ENCODE measurements at places on chromosomes 6 and 20. TPM values are rescaled to one million over a fixed set of nuclear protein-coding genes. Genes with fewer than 3 reads are reported as not detected.

NTSR1 gene
- total RNA-seq: not detected

TMEM14C gene
- 281 TPM for total RNA-seq

TPD52L1 gene
- 47.9 TPM for total RNA-seq

SIRPG gene
- not detected for total RNA-seq

OTOR gene
- not detected for total RNA-seq

PDYN gene
- not detected for total RNA-seq

TRIM15 gene
- total RNA-seq: not detected

SLC25A27 gene
- total RNA-seq: not detected

DNA sequence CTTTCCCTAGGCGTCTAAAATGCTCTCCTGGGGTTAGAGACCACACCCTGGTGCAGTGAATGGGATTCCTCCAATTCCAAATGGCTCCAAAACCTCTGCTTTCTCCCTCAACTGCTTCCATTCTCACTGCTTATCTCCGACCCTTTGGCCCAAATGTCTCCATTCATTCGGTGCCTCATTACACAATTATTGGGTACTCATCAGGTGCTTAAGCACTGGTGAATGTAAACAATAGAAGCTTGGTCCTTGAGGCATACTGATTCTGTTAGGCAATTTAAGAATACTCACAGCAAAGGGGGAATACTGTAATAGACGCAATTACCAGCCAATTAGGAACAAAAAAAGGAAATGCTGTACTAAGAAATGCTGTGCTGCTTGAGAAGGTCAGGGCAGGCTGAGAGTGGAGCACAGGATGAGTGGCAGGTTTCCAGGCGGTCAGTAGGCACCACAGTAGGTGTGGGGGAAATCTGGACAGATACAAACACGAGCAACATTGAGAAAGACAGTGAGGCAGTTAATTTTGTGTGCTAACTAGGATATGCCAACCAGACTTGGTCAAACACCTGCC, 23.0 kb downstream of the GMDS start:
- DNase-seq: no peak

- DNase-seq: no peak
These were observed 120.6 kb downstream of the LY86 start for GRCh38 chr6:6709106-6709505.

DNA sequence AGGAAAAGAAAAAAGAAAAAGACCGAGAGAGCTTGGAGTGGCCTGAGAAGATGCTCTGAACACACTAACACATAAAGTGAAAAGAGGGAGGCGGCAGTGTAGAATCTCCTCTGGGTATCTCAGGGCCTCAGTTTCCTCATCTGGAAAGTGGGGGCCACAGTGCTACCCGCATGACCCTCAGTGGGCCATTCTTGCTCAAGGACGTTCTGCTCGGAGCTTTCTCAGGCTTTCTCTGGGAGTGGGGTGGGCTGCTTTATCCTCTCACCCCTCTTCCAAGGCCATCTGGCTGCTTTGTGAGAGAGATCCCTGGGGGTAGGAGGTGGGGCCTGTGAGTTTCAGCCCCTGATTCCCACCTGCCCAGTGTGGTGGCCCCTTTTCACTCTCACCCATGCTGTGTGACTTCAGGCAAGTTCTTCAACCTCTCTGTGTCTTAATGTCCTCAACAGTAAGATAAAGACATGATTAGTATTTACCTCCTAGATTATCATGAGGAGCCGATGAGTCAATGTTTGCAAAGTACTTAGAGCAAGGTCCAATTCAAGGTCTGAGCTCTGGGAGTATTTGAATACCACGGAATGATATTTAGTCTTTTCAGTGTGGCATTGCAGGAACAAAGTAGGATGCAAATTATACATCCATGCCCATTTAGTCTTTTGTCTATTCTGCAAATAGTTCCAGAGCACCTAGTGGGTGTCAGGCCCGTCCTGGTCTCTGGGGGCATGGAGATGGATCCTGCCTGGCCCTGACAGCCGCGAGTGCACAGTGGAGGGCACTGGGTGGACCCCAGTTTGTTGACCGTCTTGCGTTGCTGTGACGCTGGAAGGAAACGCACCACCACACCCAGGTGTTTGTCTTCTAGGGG, 34.3 kb downstream of the SRC start:
- DNase-seq: no peak

- peak; percentile 39 for DNase-seq
These were observed 45.2 kb downstream of the PLCG1 start for GRCh38 chr20:41182296-41183212.

DNA sequence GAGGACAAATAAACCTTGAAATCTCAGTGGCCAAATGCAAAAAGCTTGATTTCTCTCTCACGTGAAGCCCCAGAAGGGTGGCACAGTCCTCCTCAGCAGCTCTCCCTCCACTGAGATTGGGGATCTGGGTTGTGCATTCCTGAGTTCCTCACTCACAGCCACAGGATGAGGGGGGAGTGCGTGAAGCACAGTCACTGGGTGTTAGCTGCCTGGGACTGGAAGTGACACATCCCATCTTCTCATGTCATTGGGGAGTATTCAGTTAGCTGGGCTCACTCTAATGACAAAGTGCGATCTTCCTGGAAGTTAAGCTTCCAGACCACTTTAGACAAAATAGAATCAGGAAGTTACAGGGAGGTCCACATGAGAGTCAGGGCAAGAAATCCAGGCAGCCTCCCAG, 192.2 kb upstream of the LRFN2 start:
- peak; percentile 11 for DNase-seq

DNA sequence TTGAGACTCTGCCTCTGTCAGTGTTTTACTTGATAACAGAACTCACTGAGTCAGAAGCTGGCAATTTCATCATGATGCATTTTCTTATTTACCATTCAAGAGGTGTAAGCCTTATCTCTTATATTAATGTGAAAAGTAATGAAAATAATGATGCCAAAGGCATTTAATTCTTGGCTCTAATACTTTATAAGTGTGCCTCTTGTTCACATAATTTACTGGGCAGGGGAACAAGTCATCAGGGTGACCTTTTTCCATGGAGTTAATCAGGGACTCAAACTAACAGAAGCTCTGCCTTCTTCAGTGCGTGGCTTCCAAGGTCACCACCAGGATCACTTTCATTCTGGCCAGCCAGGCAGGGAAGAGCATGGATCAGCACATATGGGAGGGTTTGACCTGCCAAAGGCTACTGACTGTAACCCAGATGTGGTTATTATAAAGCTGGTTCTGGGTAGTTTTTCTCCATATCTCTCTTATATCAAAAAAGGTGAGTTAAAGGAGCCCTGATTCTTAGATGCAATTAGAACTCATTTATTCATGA, 5.2 kb upstream of the PLCB1 start:
- DNase-seq: no peak

GRCh38 chr6:36523936-36524499, 23.3 kb downstream of the STK38 start:
- no peak for DNase-seq

- DNase-seq: no peak
These were observed 39.5 kb downstream of the ASXL1 start for GRCh38 chr20:32397567-32398084.

- DNase-seq: peak; percentile 98
These were observed 31.0 kb downstream of the TIAM2 start for GRCh38 chr6:155026022-155026705.

DNA sequence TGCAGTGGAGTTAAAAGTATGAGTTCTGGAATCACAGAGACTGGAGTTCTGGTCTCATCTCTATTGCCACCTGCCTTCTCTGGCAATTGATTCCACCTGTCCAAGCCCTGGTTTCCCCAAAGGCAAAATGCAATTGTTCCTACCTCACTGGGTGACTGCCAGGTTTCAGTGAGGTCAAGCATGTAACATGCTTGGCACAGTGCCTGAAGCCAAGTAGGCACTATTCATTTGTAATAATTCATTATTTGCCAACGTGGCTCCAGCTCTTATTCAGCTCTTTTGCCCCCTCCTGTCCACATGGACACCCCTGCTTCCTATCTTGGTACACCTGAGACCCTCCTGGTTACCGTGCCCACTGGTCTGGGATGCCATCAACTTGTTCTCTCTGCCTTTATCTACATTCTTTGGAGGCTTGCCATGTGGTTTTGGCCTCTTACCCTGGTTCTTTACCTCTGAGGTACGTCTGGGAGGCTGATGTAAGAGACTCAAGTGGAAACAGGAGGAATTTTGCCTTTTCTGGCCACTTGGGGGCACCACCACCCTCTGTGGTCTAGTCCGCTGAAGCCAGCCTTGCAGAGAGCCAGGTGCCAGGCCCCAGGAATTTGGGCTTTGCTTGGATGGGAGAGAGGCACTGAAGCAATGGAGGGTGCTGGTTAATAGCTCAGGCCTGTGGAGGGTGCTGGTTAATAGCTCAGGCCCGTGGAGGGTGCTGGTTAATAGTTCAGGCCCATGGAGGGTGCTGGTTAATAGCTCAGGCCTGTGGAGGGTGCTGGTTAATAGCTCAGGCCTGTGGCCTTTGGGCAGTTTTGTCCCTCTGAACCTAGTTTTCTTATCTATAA, 1.7 kb downstream of the KCNK15 start:
- DNase-seq: peak; percentile 47

DNA sequence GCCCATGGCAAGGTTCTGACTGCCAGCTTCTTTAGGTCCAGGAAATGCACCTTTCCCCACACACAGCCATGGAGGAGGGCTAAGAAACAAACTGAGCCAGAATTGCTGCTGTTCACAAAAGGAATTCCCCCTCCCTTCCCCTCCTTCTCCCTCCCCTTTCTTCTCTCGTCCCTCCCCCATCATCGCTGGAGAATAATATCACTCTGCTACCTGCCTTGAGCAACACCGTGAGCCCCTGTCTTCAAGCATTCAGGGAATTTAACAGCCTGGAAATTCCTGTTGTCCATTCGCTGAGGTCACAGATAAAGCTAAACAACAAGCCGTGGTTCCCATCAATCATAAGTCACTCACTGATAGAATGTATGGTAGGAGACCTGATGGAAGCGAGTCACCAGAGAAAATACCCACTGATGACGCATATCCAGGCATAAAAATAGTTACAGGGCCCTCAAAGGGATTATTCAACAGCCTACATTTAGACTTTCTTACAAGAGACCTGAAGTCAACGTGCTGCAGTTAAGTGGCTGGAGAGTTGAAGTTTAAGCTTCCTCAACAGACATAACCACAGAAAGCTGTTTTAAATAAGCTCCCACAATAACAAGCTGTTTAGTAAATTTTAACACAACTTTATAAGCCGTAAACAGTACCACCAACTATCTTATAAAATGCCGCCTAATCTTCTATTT, 59.7 kb downstream of the HIVEP2 start:
- peak; percentile 76 for DNase-seq

- DNase-seq: peak; percentile 96
These were observed 118.7 kb downstream of the HFE start for GRCh38 chr6:26205625-26206574.

DNA sequence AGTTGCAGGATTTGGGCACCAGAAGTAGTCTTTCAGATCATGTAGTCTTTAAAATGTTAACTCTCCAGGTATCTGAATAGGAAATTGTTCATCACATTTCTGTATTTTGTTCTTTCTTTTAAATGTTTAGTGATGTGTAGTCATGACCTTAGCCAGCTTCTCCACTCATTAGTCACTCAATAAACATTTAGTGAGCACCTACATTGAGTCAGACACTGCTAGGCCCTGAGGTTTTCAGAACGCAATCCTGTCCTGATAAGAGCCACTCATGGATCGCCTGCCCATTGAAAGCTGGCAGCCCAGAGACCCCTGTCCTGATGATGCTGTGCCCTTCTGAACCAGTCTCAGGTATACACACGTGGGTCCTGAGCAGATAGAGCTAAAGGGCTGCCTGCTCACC, 163.4 kb upstream of the HEY2 start:
- peak; percentile 23 for DNase-seq

GRCh38 chr6:2363211-2363610, 117.8 kb upstream of the GMDS start:
- no peak for DNase-seq

DNA sequence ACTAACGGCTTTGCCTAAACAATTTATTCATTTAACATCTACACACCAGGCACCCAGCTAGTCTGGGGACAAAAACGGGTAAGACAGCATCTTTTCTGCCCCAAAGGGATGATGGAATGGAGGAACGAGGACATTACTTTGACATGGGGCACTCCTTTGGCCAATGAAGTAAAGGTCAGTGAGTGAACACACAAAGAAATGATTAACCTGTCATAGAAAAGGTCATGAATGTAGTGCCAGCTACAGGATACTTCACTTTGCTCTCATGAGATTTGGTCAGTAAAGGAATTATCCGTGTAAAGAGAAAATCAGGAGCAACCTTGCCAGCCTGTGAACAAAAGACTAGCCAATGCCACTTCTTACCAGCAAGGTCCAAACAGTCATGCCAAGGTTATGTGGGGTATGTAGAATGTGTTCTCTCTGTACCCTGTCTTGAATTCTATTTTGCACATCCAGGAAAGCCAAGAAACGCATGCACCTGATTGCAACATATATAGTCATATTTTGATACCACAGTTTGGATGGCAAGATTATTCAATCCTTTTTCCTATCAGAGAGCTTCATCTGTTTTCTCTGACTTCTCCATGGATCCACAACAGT, 145.3 kb downstream of the GMPR start:
- DNase-seq: no peak

DNA sequence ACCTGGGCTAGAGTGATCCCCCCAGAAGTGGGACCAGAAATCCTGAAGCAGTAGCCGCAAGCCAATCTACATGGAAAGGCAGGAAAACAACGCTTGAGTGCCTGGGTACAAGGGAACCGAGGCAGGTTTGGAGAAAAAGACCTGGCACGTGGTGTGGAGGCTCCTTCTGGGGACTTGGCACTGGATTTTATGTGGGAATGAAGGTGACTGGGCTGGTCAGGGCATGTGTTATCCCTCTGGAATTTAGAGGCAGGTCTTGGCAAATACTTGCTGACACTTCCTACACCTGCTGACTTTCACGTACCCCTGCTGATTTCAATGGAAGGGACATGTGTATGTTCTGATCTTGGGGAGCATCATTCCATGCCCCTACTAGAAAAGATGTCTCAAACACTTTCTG, 25.0 kb upstream of the FAM217A start:
- DNase-seq: no peak

DNA sequence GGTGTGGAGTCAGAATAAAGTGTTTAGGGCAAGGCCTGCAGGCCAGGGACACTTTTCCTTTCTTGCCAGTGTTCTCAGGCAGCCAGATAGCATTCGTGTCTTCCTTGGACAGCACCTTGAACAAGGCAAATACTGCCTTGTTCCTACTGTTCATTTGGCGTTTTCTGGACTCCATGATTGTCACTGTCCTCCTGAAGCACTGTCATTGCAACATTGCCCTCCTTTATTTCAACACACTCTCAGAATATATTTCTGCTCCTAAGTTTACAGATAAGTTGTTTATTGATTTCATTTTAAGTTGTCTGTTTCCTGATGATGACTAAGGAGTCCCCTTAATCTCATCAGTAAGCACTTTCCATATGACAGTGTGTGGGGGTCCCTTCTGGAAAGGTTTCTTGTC, 15.1 kb upstream of the DEF6 start:
- no peak for DNase-seq

GRCh38 chr20:56382696-56383095, 9.3 kb downstream of the AURKA start:
- no peak for DNase-seq

DNA sequence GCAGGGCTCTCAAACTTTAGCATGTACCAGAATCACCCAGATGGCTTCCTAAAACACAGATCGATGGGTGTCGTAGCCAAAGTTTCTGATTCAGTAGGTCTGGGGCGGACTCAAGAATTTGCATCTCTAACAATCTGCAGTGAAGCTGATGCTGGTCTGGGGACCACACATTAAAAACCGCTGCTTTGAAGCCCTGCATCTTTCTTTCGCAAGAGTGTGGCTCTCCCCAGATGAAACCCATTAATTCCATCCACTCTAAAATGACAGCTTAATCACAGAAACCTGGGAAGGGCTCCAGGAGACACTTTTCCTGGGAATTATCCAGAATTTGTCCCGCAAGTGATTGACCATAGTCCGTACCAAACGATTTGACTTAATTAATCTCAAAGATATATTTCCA, 319.8 kb upstream of the PLCB4 start:
- DNase-seq: no peak

Data from SJSA1 (cell line).